Activated CD8-positive, alpha-beta memory T cell treated with anti-CD3 and anti-CD28 coated beads for 1 hour (primary cell): ENCODE measurements at places on chromosomes 1 and 21.

GRCh38 chr1:182703539-182703938 lies 19.2 kb upstream of the RGS8 start:
- DNase-seq, result no peak

- DNase-seq, result peak; percentile 16
Measured at GRCh38 chr1:226001963-226002666, 3.0 kb upstream of the SDE2 start.

DNA sequence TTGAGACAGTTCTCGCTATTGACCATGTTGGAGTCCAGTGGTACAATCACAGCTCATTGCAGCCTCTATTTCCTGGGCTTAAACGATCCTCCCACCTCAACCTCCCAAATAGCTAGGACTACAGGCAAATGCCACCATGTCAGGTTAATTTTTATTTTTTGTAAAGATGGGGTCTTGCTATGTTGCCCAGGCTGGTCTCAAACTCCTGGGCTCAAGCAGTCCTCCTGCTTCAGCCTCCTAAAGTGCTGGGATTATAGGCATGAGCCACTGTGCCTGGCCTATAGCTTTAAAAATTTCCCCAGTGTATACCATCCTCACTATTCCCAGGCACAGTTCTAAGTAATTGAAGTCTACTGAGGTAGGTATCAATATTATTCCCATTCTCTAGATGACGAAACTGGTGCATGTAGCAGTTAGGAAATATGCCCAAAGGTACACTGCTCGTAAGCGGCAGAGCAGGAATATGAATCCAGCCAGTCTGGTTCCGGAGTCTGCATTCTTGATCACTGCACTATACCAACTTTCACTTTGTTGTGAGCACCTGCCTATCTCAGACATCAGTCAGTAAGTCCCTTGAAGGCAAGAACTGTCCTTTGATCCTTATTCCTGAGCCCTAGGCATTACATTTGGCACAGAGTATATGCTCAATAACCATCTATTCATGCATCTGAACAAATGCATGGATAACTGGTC lies 11.5 kb upstream of the SRP9 start:
- DNase-seq, result no peak

GRCh38 chr1:171173069-171173468 lies 12.0 kb upstream of the FMO2 start:
- no peak for DNase-seq

GRCh38 chr1:21280011-21280471 lies 10.2 kb downstream of the ECE1 start:
- DNase-seq, result no peak

DNA sequence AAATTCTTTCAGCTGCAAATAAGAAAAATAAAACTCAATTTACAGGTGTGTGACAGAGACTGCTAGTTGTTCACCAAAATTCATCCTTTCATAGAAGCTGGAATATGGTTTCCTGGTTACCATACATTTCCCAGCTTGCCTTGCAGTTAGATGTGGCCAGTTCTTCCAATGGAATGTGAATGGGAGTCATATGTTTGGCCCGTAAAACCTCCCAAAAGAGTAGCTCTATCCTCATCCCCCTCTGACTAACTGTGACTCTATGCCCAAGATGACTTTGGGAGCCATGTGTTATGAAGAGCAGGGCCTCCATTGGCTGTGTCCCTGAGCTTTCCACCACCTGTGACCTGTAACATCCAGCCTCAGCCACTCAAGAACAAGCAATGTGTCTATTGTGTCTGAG lies 90.6 kb upstream of the NGF start:
- no peak for DNase-seq

- no peak for DNase-seq
Measured at GRCh38 chr1:157412308-157412707, 140.0 kb downstream of the FCRL5 start.

GRCh38 chr1:241985787-241986186 lies 13.1 kb downstream of the MAP1LC3C start:
- DNase-seq, result no peak

DNA sequence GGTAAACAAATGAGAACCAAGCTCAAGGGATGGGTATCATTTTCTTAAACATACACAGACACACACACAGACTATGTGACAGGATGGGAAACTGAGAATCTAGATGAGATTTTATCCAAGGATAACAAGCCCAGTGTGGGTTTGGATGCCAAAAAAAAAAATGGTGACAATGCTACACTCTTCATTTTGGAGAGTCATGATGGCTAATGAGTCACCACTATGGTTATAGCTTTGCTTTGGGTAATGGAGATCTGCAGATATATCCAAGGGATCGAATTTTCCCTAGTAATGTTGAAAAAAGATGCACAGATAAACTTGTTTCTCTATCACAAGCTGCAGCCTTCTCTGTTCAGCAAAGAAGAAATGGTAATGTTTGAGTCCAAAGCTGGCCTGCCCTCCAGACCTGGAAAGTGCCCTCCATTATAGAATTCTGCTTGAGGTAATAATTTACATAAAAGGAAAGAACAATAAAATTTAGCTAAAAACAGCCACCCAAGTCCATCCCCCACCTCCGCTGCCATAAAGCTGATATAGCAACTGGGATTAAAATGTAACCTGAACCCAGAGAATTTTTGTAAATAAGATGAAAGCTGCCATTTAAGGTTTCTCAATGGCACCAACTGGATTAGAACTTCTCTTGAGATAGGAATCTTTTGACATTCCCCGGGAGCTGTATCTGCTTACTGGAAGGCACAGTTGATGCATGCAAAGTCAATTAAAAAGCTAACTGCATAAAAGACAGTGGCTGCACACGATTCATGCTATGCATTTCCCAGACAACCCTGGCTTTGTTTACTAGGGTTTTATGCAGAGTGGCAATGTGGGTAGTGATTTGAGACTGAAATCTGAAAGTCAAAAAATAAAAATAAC lies 395.2 kb upstream of the LYPLAL1 start:
- DNase-seq, result no peak

DNA sequence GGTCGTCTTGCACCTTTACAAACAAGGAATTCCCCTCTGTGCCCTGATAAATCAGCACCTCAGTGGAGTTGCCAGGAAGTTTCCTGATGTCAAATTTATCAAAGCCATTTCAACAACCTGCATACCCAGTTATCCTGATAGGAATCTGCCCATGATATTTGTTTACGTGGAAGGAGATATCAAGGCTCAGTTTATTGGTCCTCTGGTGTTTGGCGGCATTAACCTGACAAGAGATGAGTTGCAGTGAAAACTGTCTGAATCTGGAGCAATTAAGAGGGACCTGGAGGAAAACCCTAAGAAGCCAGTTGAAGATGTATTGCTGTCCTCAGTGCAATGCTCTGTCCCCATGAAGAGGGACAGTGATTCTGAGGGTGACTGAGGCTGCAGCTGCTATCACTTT lies 38.3 kb downstream of the ZFYVE9 start:
- no peak for DNase-seq

- DNase-seq, result no peak
Measured at GRCh38 chr1:236137285-236137852, 5.0 kb upstream of the GPR137B start.

DNA sequence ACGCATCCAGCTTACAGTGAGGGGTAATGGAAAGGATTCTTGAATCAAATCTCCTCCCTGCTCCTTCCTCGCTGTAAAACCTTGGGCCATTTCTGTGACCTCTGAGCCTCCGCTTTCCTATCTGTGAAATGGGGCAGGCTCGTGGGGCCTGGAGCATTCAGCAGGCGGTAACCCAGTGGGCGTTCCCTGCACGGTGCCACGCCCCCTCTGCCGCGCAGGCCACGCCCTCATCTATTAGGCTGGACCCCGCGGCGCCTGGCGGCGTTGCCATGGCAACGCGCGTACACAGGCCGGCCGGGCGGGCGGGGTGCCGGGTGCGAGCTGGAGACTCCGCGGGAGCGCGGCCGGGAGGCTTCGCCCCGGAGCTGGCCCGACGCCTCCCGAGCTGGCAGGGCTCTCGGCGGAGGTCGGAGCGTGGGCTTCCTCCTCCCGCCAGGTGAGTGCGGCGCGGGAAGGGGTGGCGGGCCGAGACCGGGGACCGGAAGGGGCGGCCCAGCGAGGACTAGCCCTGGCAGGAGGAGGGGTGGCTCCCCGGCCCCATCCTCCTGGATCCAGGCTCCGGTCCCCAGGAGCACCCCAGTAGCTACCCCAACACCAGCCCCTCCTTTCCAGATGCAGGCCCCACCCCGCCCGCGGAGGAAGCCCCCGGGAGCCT lies at the start of gene FHAD1:
FHAD1 (plus strand) TSS at position 264 of the 655 bp plus-strand sequence. CDS start 4,562 bp downstream, outside the sequence.
- peak; percentile 30 for DNase-seq

- no peak for DNase-seq
Measured at GRCh38 chr1:178954325-178954690, 71.4 kb upstream of the FAM20B start.

- no peak for DNase-seq
Measured at GRCh38 chr21:45893740-45894449, 87.7 kb upstream of the COL6A1 start.

- no peak for DNase-seq
Measured at GRCh38 chr1:64963466-64963865, 2.9 kb downstream of the JAK1 start.

DNA sequence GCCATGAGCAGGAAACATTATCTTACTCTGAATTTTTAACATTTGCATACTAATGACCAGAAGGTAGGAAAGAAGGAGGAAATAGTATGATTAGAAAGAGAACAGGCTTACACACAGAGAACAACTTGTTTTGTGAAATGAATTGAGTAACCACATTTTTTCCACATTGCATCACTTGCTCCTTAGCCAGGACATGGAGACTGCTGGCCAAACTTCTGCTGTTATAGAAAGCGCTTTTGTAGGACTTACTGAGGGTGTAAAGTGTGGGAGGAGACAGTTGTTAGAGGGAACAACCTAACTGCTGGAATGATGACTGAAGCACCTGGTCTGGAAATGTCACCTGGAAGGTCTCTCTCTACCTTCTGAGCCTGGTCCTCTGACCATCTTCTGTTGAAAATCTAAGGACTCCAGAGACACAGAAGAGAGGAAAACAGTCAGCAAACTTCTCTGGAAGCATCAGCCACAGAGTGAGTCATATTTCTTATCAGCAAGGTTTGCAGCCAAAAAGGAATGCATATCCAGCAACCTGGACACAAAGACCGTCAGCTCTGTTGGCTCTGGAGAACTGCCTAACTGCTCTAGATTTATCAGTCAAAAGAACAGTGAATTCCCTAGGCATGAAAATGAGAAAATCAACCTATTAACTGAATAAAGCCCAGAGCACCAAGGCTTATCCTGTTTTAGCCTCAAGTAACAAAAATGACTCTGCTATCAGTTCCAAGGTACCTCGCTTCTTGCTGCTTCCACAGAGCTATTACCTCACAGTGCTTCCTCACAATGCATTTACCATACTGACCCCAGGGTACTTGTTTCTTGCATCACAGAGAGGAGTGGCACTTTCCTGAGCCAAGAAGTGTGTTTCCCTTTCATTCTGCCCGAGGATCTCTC lies 88.0 kb upstream of the SLFNL1 start:
- no peak for DNase-seq

DNA sequence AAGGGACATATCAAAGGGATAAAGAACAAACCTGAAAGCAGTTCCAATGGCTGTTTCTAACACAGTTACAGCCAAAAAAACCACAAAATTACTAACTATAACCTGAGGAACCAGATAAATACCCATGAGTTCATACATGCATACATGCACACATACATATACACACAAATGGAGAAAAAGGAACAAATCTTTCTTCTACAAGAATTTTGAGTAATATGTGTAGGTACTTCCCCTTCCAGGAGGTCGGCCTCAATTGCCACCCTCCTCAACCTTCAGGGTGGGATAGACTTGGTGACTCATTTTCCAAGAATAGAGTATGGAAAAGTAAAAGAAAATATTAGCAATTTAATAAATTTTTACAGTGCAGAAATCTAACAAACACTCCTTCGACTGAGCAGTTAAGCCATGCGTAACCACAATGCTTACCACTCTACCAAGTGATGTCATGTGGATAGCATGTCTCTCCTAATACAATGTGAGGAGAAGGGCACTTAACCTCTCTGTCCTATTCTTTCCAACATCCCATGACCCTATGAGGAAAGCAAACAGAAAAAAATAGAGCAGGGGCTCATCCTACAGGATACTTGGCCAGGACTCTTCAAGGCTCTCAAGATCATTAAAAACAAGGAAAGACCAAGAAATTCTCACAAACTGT lies 243.0 kb upstream of the RUNX1 start:
- no peak for DNase-seq

DNA sequence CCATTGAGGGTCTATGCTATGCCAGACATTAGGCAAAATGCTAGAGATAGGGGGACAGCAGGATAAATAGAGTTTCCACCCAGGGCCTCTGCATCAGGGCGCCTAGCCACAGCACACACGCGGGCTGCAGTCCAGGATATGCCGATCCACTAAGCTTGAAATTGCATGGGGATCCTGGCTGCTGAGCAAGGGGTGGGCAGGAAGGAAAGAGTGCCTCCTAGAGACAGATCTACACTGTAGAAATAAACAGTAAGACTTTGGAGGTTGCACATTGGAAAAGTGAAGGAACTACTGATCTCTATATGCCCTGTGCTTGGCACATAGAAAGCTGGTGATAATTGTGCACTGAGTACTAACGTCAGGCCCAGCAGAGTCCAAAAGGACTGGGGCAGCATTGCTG lies 411.1 kb downstream of the PRDM2 start:
- DNase-seq, result no peak

GRCh38 chr1:68346188-68346808 lies 103.5 kb downstream of the RPE65 start:
- DNase-seq, result no peak

GRCh38 chr21:33362044-33362555 lies 37.3 kb downstream of the IFNAR1 start:
- peak; percentile 34 for DNase-seq

GRCh38 chr1:44792736-44793502 lies 4.9 kb upstream of the BEST4 start:
- no peak for DNase-seq

DNA sequence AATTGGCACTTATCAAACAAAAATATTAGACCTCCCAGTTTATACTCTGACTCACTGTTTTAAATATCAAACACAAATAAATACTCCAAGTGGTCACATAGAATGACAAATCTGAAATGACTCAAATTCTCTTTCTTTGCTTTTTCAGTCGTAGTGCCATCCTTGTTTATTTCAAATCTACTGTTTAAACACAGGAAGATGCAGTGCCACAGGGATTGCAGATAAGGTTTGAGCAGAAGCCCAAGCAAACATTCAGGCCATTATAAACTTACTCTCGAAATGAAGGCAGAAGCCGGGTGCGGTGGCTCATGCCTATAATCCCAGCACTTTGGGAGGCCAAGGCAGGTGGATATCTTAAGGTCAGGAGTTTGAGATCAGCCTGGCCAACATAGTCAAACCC lies 255.4 kb upstream of the PLXNA2 start:
- no peak for DNase-seq

GRCh38 chr1:206682111-206682510 lies 2.6 kb upstream of the MAPKAPK2 start:
- no peak for DNase-seq

GRCh38 chr1:82318265-82318664 lies 517.5 kb downstream of the ADGRL2 start:
- DNase-seq, result no peak

GRCh38 chr1:173666646-173667045 lies 3.0 kb downstream of the ANKRD45 start:
- DNase-seq, result no peak

DNA sequence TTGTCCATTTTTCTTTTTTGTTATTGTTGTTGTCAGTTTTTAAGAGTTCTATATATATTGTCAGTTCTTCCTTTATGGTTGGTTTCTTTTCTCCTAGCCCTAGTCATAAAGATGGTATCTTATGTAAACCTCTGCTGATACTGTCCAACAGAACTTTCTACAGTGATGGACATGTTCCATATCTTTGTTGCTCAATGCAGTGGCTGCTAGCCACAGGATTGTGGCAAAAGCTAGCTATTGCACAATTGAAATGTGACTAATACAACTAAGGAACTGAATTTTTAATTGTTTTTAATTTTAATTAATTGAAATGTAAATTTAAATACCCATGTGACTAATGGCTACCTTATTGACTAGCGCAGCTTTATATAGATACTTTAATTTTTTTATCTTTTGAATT lies 411.8 kb upstream of the PTBP2 start:
- DNase-seq, result no peak
